ENCODE measurements at places on chromosomes 16 and 17. TPM values are rescaled to one million over a fixed set of nuclear protein-coding genes. Genes with fewer than 3 reads are reported as not detected.

The CCL5 gene
- total RNA-seq, result 35.6 TPM

The HS3ST3A1 gene
- total RNA-seq, result 0.22 TPM

The TMEM11 gene
- total RNA-seq, result 19.2 TPM

The LGALS9C gene
- not detected for total RNA-seq

The ADAM11 gene
- total RNA-seq, result 0.47 TPM

The INCA1 gene
- total RNA-seq, result not detected

The PLEKHH3 gene
- total RNA-seq, result 1.1 TPM

The RPRML gene
- not detected for total RNA-seq

The SCGB1C2 gene
- total RNA-seq, result not detected

The CD300E gene
- 0.98 TPM for total RNA-seq

The CSF3 gene
- total RNA-seq, result not detected

The CMTR2 gene
- 5.9 TPM for total RNA-seq

The SLC6A2 gene
- total RNA-seq, result not detected

The SLC43A2 gene
- 10.2 TPM for total RNA-seq

The AATK gene
- total RNA-seq, result 0.25 TPM

The RNF222 gene
- 1.2 TPM for total RNA-seq

The ST6GALNAC1 gene
- total RNA-seq, result 2.5 TPM

The CHAD gene
- total RNA-seq, result not detected

The NPIPA2 gene
- 2.2 TPM for total RNA-seq

The PRSS21 gene
- total RNA-seq, result not detected

The MYH2 gene
- total RNA-seq, result not detected

The GP2 gene
- total RNA-seq, result not detected

The B3GNT9 gene
- 2.0 TPM for total RNA-seq

The PIPOX gene
- 4.4 TPM for total RNA-seq

The TPSD1 gene
- not detected for total RNA-seq

The INTS2 gene
- 8.7 TPM for total RNA-seq

The SLC7A5 gene
- total RNA-seq, result 80.3 TPM

The ABCC11 gene
- not detected for total RNA-seq

Measured in CD4-positive, alpha-beta T cell (primary cell).